ENCODE measurements at places on chromosomes 2 and 18.
A peak's percentile ranks its signal among the peaks of the same experiment; 100 is the strongest.

DNA sequence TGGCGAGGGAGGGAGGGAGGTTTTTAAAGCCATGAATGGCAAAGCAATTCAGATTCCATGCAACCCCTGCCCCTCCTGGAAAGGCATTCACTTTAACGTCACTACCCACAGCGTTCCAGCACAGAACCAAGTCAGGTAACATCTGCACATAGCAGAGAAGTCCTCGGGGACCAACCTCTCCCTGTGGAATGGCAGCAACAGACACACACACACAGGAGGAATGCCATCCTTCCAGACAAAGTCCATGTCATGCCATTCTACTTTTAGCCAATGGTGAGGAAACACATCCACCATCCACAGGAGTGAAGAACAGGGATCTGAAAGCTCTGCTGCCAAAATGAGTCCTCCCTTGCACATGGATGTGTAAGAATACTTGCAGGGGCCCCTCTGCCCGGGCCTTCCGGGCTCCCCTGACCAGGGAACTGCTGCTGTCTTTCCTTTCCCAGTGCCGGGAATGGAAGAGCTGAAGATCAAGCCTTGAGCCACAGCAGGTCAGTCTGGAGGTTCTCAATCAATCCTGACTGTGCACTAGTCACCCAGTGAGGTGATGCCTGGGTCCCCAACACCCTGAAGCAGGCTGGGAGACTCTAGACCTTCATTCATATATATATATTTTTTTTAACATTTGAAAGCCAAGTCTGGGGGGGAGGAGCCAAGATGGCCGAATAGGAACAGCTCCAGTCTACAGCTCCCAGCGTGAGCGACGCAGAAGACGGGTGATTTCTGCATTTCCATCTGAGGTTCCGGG lies 63.7 kb downstream of the UXS1 start:
- no peak for DNase-seq

DNA sequence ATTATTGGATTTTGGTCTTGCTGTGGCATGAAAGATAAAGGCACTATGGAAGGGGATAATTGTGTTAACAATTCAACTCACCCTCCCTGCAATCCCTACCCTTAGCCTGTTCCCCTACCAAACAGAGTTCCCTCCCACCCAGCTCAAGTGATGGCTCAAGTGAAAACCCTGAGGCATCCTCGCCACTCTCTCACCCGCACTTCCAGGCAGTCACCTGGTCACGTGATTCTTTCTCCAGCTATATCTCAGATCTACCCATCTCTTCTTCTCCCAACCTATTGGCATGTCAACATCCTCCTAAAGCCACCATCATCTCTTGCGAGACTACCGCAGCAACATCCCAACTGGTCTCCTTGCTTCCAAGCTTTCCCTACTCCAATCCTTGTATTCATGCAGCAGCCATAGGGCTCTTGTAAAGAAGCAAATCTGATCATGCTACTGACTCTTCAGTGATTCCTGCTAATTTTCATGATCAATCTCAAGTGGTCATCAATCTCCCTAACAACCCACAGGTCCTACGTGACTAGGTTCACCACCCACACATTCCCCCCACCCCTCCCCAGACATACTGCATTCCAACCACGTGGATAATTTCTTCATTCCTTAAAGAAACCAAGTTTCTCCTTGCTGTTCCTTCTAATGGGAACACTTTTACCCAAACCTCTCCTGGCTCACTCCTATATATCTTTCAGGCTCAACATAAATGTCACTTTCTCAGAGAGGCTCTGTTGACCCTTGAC lies 66.7 kb downstream of the MBD2 start:
- no peak for DNase-seq

- no peak for DNase-seq
These were observed 103.8 kb downstream of the ASAP2 start for GRCh38 chr2:9310377-9310776.

GRCh38 chr2:211014376-211014775 lies 458.0 kb downstream of the CPS1 start:
- no peak for DNase-seq

- DNase-seq: peak; percentile 59
These were observed 166.4 kb downstream of the PDE11A start for GRCh38 chr2:177906041-177906718.

GRCh38 chr2:215031321-215031720 lies 107.1 kb downstream of the ABCA12 start:
- no peak for DNase-seq

GRCh38 chr18:57469884-57470283 lies 34.7 kb downstream of the ONECUT2 start:
- no peak for DNase-seq

DNA sequence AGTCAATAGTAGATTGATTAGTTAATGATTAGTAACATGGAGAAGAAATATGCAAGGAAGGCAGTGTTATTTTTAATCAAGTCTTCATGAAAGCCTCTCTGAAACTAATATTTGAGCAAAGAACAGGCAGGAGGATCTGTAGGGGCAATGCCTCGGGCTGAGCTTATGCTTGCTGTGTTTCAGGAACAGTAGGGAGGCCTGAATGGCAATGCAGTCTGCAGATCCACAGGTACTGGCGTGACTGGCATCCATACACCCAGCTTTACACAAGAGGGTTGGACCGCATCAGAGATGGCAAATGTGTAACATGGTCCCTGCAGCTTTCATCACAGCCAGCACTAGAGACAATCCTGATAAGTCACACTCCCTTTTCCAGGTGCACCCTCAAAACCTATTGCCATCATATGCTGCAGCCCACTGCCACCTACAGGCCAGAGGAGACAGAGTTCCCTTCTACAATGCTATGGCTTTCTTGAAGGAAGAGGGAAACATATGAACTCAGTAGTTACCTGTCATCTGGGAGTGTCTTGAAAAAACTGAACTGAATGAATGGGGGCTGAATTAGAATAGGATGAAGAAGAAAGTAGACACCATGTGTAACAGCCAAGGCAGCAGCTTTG lies 582.4 kb upstream of the RAB6C start:
- DNase-seq: no peak

DNA sequence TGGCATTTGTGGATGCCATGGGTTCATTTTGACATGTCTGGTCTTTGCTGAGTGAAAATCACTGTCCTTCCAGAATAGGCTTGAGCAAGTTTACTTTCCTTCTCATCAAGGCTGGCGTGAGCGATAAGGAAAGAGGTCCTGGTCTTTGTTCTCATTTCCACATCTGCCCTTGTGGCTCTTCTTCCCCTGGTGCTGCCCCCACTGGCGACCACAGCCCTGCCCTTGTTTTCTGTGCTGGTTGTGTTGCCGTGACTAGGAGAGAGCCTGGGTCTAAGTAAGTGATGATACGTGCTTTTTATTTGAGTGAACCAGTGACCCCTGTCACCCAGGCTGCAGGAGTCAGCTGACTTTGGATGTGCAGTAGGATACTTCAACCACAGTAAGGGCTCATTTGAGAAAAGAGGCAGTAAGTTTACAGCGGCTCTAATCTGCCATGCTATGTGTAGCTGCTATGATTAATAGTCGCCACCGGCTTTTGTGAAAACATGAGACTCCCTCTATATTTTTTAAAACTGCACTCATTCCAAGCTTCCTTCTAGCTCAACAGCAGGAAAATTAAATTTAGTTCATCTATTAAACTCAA lies 441.7 kb downstream of the RNF144A start:
- DNase-seq: no peak

DNA sequence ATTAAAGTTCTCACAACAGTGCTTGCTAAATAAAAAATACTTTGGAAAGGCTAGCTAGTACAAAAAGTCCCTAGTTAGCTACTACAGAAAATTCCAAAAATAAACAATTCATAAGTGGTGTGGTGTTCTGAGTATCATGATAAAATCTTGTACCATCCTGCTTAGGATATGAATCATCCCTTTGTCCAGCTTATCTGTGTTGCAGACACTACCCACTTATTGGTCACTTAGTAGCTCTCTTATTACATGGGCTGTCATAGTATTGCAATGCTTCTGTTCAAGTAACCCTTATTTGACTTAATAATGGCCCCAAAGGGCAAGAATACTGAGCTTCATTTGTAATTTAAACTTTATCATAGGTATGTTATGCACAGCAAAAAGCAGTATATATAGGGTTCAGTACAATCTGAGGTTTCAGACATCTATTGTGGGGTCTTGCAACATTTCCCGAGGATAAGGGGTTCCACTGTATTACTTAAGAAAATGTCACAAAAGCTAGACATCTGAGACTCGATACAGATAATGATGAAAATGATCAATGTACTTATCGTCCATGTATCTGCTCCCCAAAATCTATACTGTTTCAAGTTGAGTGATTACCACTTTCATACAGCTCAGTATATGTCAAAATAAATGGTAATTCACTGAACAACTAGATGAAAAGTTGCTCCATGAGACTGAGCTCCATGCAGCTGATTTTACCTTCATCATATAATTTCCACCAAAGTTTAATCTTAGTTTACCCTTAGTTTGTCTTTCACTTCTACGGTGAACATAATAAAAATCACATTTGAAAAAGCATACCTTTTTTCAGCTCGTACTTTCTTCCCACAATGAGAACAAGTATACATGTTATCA lies 93.8 kb downstream of the C2orf74 start:
- DNase-seq: no peak

DNA sequence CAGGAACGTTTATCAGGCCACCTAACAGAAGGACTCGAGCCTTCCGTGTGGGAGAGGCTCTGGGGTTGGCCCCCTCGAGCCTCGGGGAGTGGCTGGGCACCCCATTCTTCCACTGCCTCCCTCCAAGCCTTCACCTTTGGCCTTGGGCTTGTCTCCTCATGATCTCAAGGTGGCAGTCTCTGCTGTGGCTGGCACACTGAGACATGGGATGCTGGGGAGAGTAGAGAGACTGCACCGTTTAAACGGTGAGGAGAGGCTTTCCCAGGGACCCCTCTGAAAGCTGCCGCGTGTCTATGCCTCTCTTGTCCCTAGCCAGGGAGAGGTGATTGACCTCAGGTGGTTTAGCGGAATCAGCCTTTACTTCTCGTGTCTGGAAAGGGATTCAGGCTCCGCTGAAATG lies 71.0 kb downstream of the DCDC2C start:
- DNase-seq: no peak

GRCh38 chr2:241841181-241842066 lies 17.3 kb downstream of the PDCD1 start:
- no peak for DNase-seq

GRCh38 chr18:498931-499775 lies 1.3 kb downstream of the COLEC12 start:
- no peak for DNase-seq

GRCh38 chr2:29212009-29212408 lies 96.8 kb downstream of the CLIP4 start:
- DNase-seq: no peak

DNA sequence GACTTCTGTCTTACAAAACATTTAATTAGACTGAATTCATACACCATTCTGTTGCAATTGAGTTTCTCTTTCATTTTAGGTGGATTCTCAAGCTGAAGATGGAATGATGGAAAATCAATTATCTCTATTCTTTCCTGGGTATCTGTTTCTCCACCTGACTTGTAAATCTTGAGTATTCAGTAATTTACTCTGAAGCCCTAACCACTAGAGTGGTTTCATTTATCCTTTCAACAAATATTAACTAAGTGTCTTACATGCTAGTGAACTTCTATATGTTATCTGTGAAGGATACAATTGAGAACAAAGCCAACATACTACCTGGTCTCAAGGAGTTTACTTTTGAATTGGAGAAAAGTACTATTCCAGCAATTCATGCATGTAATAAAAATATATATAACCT lies 94.1 kb upstream of the ZNF804A start:
- DNase-seq: no peak

- DNase-seq: no peak
These were observed 157.0 kb upstream of the TNP1 start for GRCh38 chr2:217016796-217017419.

DNA sequence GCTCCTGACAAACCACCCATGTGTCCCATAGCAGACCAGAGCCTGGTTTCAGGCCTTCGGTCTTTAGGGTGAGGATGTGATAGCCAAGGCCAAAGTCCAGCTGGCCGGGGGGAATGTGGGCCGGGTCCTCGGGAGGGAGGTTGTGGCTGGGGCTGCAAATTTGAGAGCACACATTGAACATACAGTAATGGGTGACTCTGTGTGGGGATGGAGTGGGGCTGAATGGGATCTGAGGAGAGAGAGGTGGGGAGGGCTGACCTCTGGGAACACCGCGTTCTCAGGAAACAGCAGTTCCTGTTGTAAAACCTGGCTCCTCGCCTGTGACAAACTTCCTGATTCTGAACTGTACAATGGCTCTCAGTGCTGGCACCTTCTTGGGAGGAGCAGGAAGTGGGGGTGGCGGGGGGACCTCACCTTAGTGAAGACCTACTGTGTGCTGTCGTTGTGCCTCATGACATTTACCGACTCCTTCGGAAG lies 48.8 kb downstream of the MCFD2 start:
- no peak for DNase-seq

- DNase-seq: no peak
These were observed 418.0 kb downstream of the LRATD1 start for GRCh38 chr2:15050483-15050882.

GRCh38 chr2:86033751-86034692 lies 71.7 kb downstream of the POLR1A start:
- DNase-seq: no peak

GRCh38 chr2:173590276-173590861 lies 235.7 kb downstream of the CDCA7 start:
- DNase-seq: no peak

- DNase-seq: no peak
These were observed 142.9 kb upstream of the ZNF521 start for GRCh38 chr18:25494888-25495287.

GRCh38 chr2:233448220-233448559 lies 93.9 kb downstream of the DGKD start:
- DNase-seq: no peak

DNA sequence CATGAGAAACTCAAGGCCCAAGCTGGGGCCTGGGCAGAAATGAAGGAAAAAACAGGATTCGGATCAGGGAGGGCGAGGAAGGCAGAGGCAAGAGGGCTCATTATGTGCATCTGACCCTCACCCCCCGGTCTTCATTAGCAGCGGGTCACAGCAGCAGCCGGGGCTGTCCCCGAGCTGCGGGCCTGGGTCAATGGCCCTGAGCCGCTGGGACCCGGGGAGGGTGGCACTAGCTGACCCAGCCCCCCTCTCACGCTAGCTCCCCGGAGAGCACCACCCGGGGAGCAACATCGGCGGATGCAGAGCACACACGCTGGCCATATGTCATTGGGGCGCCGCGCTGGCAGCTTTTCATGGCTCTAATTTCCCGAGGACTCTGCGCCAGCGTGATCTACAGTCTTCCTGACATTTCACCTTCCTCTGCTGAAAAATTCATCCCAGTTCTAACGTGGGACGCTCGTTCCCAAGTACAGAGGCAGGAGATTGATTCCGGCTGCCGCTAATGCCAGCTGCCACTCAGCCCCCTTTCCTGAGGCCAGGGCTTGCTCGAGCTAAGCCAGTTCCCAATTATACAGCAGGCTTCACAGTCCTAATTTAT lies 63.7 kb downstream of the EIPR1 start:
- DNase-seq: no peak

All from stimulated activated CD4-positive, alpha-beta T cell treated with anti-CD3 and anti-CD28 coated beads, Interleukin-4, amount 100 ng/mL, for 24 hours (primary cell).